Adipocyte (in vitro differentiated cells): ENCODE measurements at places on chromosomes 11 and 22.

GRCh38 chr11:128824191-128825049 lies 42.7 kb downstream of the KCNJ1 start:
- DNase-seq = no peak

- no peak for DNase-seq
These were observed 19.0 kb upstream of the MYH9 start for GRCh38 chr22:36406721-36407120.

DNA sequence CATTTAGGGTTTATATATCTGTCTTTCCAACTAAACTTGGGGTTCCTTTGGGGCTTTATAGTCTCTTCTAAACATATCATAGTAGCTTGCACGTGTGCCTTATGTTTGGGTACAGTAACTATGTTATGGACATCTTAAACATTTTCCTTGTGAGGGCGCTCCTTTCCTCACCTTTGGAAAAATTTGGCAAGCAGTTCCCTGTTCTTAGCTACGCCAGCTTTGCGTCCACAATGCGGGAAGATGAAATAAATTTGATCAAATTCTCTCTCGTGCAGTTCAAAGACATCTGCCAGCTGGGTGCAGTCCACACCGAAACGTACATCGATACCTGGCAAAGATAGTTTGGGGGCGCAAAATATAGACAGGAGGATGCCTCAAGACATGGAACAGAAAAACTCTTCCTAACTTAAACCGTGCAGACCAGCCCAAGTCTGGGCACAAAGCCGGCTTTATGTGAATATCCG lies 548 bp downstream of the FDXACB1 start:
- peak; percentile 30 for DNase-seq

GRCh38 chr22:47168441-47168840 lies 406.0 kb downstream of the TBC1D22A start:
- no peak for DNase-seq

GRCh38 chr22:38872172-38872830 lies at the start of gene CBX6:
TSS of gene CBX6 (minus strand) at chr22:38872216. CDS start at chr22:38872190, 26 bp downstream.
- peak; percentile 98 for DNase-seq

- DNase-seq = no peak
These were observed 208.6 kb downstream of the LUZP2 start for GRCh38 chr11:24705474-24705873.

GRCh38 chr11:115085461-115086210 lies 407.3 kb downstream of the NXPE2 start:
- no peak for DNase-seq

DNA sequence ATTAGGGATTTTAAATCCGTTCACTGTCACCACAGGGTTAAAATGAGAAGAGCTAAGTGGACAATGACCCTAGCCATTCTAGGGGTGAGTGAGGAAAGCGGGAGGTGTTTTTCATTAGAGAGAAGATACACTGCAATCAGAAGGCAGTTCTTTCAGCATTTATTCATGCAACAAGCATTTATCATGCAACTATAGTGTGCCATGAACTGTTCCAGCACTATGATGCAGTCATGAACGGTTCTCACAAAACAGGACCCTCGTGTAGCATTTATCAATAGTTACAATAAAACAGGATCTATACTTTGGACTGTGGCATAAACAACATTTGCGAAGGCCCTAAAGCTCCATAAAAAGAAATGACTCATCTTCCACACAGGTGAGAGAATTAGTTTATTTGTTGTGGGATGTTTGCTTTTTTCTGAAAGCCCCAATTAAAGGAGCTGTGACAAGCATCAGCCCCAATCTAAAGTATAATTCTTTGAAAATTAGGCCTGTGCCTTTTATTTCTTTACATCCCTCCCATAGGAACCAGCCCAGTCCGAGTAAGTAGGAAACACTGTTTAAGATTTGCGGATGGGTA lies 51.5 kb downstream of the PAMR1 start:
- DNase-seq = no peak
